T-helper 17 cell (primary cell): ENCODE measurements at places on chromosomes 2 and 18. TPM values are rescaled to one million over a fixed set of nuclear protein-coding genes. Genes with fewer than 3 reads are reported as not detected.

Gene SRD5A2
- not detected for total RNA-seq

Gene ACTG2
- total RNA-seq: not detected

Gene POMC
- 2.9 TPM for total RNA-seq

GRCh38 chr2:41923156-41923786 lies 124.5 kb upstream of the PKDCC start:
- no peak for DNase-seq
- H3K4me1 ChIP-seq: no peaks in the 10 kb centered on the region
- no peaks in the 10 kb centered on the region for H3K36me3 ChIP-seq

- peaks cover 3% of the 10 kb centered on the region for H3K36me3 ChIP-seq
- no peaks in the 10 kb centered on the region for H3K27me3 ChIP-seq
- peaks cover 35% of the 10 kb centered on the region for H3K4me1 ChIP-seq
- H3K27ac ChIP-seq: peak overlapping the region; percentile 76
- no peak overlapping the region for H3K4me3 ChIP-seq
- DNase-seq: no peak
Observed at GRCh38 chr2:207724113-207724512, 12.7 kb downstream of the CCNYL1 start.

DNA sequence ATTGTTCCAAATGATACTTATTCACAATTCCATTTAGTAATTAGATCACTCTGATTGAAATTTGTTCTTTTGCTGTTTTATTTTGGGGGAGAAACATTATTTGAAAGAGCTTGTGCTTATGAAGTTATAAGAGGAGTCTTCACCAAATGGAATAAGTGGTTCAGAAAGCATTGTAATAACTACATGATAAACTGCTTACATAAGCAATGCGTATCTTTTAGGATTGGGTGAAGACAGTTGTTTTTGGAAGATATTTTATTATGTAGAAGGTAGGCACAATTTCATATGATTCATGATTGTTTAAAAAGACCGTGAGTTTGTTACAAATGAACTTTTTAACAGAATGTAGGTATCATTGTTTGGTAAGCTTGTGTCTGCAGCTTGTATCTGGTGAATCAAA lies 14.5 kb downstream of the ZNF638 start:
- DNase-seq: no peak
- no peaks in the 10 kb centered on the region for H3K27me3 ChIP-seq
- peaks cover 3% of the 10 kb centered on the region for H3K36me3 ChIP-seq
- no peak overlapping the region for H3K27ac ChIP-seq

- no peaks in the 10 kb centered on the region for H3K36me3 ChIP-seq
- H3K4me1 ChIP-seq: no peaks in the 10 kb centered on the region
Observed at GRCh38 chr18:60182223-60182622, 190.4 kb downstream of the MC4R start.

GRCh38 chr2:114442510-114442909 lies at the start of gene DPP10:
DPP10 (plus strand) TSS chr2:114442641.
- no peaks in the 10 kb centered on the region for H3K4me1 ChIP-seq
- no peak within 1 kb of the TSS for H3K27ac ChIP-seq
- H3K4me3 ChIP-seq: no peak within 1 kb of the TSS
- no peaks in the 10 kb centered on the region for H3K36me3 ChIP-seq

GRCh38 chr2:36976065-36976464 lies 9.7 kb upstream of the STRN start:
- H3K36me3 ChIP-seq: peaks cover 2% of the 10 kb centered on the region
- H3K27me3 ChIP-seq: no peaks in the 10 kb centered on the region
- no peaks in the 10 kb centered on the region for H3K4me1 ChIP-seq
- H3K4me3 ChIP-seq: no peak overlapping the region
- H3K27ac ChIP-seq: no peak overlapping the region
- DNase-seq: no peak

DNA sequence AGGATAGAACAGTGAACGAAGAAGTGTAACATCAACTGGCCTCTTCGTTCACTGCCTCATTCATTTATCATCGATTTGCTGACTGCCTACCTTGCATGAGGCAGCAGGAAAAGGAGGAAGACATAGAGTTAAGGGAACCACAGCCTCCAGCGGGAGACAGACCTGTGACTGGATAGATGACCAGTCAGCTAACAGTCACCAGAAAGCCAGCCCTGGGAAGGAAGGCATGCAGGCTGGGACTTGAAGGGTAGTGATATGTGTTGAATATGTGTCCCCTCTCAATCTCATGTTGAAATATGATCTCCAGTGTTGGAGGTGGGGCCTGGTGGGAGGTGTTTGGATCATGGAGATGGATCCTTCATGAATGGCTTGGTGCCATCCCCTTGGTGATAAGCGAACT lies 58.3 kb downstream of the CTIF start:
- no peak for DNase-seq
- peaks cover 2% of the 10 kb centered on the region for H3K4me1 ChIP-seq
- H3K27me3 ChIP-seq: no peaks in the 10 kb centered on the region
- H3K4me3 ChIP-seq: no peak overlapping the region
